ENCODE measurements at places on chromosomes 6 and 20.

GRCh38 chr20:18577942-18578341 lies 9.9 kb upstream of the DTD1 start:
- no peak for DNase-seq

DNA sequence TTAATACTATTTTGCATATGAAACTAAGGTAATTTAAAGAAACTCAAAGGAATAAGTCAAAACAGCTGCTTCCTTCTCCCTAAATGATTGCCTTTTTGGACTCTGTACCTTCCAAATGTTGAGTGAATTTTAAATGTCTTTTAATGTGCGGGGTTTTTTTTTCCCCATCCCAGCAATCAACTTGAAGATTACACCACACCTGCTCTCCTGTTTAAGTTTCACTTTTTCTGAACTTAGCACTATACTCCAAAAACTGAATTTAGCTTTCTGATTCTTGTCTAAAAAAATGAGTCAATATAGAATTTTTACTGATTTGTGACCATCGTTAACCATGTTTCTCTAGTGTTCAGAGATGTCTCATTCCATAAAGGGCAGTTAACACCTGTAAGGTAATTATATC lies 220.8 kb upstream of the THEMIS start:
- DNase-seq = no peak

GRCh38 chr6:100175814-100176310 lies 181.8 kb upstream of the MCHR2 start:
- DNase-seq = no peak

DNA sequence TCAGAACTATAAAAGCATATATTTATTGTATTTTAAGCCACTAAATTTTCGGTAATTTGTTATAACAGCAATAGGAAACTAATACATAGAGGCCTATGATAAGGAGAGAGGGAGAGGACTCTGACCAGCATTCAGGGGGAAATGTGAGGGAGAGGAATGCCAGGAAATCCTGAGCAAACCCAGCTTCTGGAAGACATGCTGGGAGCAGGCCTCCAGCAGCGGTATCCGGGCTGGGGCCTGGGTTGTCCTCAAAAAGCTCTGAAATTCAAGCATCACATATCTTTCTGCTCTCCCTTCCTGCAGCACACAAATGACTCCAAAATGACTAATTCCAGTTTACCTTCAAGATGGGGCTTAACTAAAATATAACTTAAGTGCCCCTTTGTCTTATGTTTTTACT lies 33.4 kb upstream of the RIMS1 start:
- DNase-seq = no peak

- peak; percentile 29 for DNase-seq
These were observed 106.9 kb downstream of the IPCEF1 start for GRCh38 chr6:154249499-154250298.

DNA sequence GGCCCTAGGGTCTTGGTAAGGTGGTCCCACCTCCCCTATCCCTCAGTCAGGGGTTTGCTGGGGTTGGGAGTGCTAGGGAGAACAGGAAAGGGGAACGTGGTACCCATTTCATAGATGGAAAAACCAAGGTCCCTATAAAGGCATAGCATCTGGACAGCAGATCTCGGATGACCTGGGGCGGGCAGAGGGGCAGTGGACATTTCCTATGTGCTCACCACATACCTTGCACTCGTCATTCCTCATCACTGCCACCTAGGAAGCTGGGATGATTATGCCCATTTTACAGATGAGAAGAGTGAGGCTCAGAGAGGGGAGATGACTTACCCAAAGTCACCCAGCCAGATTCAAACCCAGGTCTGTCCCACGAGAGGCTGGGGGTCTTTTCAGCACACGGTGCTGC lies 12.1 kb downstream of the MYLK2 start:
- no peak for DNase-seq

GRCh38 chr6:33292996-33293682 lies 3.7 kb downstream of the PFDN6 start:
- DNase-seq = no peak

GRCh38 chr20:19254956-19255355 lies 42.5 kb downstream of the SLC24A3 start:
- DNase-seq = no peak

- DNase-seq = no peak
These were observed 16.9 kb upstream of the HBS1L start for GRCh38 chr6:135071541-135071940.

GRCh38 chr6:42159431-42160024 lies 13.6 kb upstream of the GUCA1A start:
- DNase-seq = no peak

DNA sequence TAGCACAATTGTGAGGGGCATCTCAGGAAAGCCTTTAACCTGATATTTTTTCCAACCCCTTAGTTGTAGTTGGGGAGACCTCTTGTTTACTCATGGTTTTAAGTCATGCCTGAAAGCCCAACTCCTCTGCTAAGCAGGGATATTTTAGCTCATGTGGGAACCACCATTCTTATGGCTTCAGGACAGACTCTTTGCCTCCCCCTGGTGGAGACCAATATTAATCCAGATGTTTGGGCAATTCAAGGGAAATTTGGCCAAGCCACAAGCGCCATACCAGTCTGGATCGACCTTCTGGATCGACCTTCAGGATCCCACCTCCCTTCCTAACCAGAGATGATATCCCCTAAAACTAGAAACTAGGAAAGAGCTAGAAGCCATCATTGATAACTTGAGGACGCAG lies 211.2 kb downstream of the C6orf118 start:
- no peak for DNase-seq

- DNase-seq = no peak
These were observed 140.0 kb upstream of the RNF217 start for GRCh38 chr6:124822204-124822613.

- no peak for DNase-seq
These were observed 78.6 kb upstream of the DTNBP1 start for GRCh38 chr6:15741405-15741804.

DNA sequence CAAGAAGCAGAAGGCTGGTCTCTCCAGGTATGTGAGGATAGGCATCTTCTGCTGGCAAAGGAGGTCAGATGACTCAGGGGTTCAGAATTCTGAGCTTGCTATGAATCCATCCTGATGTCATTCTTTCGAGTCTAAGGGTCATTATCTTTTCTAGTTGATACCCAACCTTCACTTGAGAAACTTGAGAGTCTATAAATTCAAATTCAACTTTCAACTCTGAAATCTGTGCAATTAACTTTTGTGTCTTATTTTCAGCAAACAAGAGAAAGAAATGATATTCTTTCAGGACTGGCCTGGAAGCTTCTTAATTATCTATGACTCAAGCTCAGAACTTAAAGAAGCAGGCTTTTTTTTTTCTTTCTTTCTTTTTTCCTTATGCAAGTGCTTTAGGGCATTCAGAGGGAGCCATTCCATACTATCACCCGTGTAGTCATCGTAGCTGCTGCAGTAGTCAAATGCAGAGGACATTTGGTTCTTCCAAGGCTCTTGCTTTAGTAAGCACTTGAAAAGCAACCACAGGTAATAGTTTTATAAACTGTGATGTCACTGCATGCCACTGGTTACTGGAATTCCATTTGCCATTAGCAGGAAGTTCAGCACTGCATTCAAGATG lies 93.0 kb downstream of the ADTRP start:
- DNase-seq = no peak

- no peak for DNase-seq
These were observed 158.6 kb downstream of the TSHZ2 start for GRCh38 chr20:53130795-53131194.

- no peak for DNase-seq
These were observed 25.9 kb upstream of the ROS1 start for GRCh38 chr6:117451671-117452070.

GRCh38 chr20:57502336-57502700 lies 22.6 kb downstream of the CTCFL start:
- DNase-seq = no peak

- no peak for DNase-seq
These were observed 92.9 kb upstream of the ENPP5 start for GRCh38 chr6:46263707-46264086.

- no peak for DNase-seq
These were observed 47.7 kb upstream of the F13A1 start for GRCh38 chr6:6368040-6368683.

- DNase-seq = no peak
These were observed 153.8 kb downstream of the ERMARD start for GRCh38 chr6:169905041-169905807.

GRCh38 chr6:139834232-139834631 lies 459.8 kb upstream of the CITED2 start:
- DNase-seq = no peak

- DNase-seq = no peak
These were observed 214.7 kb upstream of the PROKR2 start for GRCh38 chr20:5531318-5532081.

- no peak for DNase-seq
These were observed at the start of gene PBOV1 for GRCh38 chr6:138218449-138218848. TSS of gene PBOV1 (minus strand) at chr6:138218491. CDS start at chr6:138218395, 96 bp downstream.
